ENCODE measurements at places on chromosomes 12 and 14. TPM values are rescaled to one million over a fixed set of nuclear protein-coding genes. Genes with fewer than 3 reads are reported as not detected.
A peak's percentile ranks its signal among the peaks of the same experiment; 100 is the strongest.

RNASE1 gene
- 0.51 TPM for total RNA-seq

DNA sequence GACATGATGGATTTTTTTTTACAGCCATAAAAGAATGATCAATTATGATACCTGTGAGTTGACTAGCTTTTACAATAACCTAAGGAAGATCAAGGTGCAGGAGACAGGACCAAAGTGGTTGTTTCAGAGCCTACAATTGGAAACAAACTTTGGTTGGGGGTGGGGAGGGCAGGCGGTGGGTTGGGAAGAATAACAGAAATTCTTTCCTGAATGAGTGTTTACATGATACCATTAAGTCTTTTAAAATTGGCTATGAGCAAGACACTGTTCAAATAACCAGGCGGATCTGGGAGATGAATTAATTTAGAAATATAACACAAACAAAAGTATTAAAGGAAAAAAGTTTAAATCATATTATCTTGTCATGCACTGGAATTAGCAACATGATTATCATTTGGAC lies 7.2 kb downstream of the NFYB start:
- DNase-seq: peak; percentile 34

DNA sequence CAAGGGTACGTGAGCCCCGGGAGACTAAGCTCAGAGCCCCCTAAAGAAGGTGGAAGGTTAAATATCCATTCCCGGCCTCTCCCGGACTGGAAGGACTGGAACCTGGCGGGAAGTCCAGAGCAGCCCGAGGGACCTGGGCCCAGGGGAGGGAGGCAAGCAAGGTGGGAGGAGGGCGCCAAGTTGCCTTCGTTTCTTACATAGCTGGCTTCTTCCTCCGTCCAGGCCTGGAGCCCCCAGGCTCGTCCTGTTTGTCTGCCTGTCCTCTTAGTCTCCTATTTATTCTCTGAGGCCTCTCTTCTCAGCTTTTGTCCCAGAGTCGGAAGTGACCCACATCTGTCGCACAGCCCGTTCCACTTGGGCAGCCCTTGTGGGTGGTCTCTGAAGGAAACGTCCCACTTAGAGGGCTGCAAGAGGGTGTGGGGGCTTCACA lies 745 bp downstream of the PCK2 start:
- no peak for DNase-seq

- no peak for DNase-seq
These were observed 114.5 kb downstream of the HMGA2 start for GRCh38 chr12:65938807-65939206.

PPFIA2 gene
- not detected for total RNA-seq

HOXC6 gene
- 5.3 TPM for total RNA-seq

- DNase-seq: no peak
These were observed 216.7 kb downstream of the GRIN2B start for GRCh38 chr12:13764748-13765147.

STRN3 gene
- 36.9 TPM for total RNA-seq

RAD51AP1 gene
- 24.7 TPM for total RNA-seq

DDN gene
- total RNA-seq: 3.5 TPM

- no peak for DNase-seq
These were observed 194.2 kb downstream of the GXYLT1 start for GRCh38 chr12:41950455-41950854.

DNA sequence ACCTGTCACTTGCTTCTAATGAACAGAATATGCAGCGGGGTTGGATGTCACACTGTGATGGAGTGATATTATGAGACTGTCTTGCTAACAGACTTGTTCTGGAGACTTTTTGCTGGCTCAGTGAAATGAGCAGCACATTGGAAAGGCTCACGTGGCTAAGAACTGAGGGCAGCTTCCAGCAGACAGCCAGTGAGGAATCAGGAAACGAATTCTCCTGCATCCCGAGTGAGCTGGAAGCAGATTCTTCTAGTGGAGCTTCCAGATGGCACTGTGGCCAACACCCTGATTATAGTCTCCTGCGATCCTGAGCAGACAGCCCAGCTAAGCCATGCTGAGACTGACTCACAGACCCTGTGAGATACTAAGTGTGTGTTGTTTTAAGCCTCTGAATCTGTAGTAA lies 16.1 kb upstream of the TSPAN9 start:
- DNase-seq: no peak

DNA sequence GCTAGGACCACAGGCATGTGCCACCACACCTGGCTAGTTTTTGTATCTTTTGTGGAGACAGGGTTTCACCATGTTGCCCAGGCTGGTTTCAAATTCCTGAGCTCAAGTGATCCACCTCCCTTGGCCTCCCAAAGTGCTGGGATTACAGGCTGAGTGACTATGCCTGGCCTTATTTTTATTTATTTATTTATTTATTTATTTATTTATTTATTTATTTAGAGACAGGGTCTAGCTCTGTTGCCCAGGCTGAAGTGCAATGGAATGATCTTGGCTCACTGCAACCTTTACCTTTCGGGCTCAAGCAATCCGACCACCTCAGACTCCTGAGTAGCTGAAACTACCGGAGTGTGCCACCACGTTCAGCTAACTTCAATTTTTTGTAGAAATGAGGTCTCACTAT lies 117.0 kb upstream of the MAX start:
- no peak for DNase-seq

- peak; percentile 15 for DNase-seq
These were observed at the start of gene PGF for GRCh38 chr14:74955229-74956026. TSS of gene PGF (minus strand) at chr14:74955597. CDS start at chr14:74955242, 355 bp downstream.

- no peak for DNase-seq
These were observed 154.3 kb downstream of the SMOC1 start for GRCh38 chr14:70033561-70033960.

DNA sequence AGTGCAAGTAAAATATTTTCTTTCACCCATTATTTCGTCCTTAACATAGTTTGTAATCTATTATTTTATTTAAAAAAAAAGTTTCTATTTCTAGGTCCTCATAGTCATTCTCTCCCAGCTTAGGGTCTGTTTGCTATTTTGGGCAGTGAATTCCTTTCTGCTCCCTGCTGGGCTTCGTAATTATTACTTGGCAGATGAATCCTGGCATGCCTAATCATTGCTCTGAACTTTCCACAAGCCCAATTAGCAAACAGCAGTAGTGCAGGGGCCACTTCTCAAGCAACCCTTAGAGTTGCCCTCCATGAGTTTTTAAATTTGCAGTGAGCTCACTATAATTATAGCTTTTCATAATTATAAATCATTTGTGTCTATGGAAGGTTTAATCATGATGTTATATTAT lies 1378.3 kb upstream of the SEL1L start:
- DNase-seq: no peak

DNA sequence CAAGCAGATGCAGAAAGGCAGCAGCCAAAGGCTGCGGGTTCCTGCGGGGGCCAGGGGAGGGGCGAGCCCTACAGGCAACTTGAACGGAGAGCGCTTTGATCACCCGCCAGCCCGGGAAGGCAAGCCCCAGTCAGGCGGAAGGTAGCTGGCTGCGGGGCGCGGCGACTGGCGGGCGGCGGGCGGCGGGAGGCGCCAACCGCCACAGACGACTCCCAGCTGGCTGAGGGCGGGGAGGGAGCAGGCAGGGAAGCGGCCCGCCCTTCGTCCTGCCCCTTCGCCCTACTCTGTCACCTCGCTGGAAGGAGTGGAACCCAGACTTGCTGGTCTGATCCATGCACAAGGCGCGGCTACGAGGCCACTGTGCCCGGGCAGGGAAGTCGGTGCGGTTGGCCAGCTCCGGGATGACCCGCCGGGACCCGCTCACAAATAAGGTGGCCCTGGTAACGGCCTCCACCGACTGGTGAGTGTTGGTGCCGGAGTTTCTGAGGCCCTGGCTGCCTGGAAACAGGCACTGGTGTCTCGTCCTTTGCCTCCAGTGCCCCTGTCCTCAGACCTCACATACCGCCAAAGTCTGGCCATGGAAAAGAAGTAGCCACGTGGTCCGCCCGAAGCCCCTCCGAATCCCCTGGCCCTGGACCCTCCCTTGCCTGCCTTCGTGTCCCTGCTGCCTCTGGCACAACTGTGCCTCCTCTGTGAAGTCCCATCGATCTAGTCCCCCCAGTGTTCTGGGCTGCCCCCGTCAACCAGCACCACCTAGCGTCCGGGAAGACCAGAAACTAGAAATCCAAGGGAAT lies 15.4 kb upstream of the CARMIL3 start:
- DNase-seq: peak; percentile 70

CACNA2D4 gene
- not detected for total RNA-seq

DNA sequence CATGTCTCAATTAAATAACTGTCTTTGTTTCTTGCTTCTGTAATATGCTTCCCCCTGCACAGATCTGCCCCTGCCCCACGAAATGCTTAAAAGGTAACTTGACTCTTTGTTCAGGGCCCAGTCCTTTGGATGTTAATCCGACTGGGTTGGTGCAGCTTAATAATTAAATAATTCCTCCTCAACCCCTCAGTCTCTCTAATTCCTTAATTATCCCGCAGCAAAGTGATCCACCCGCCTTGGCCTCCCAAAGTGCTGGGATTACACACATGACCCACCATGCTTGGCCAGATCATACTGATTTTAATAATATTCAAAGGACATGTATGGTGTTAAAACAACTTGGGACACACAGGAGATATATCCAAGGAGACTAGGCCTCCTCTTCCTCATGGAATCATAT lies 18.2 kb upstream of the ANAPC7 start:
- DNase-seq: no peak

IL22 gene
- not detected for total RNA-seq

- DNase-seq: no peak
These were observed 215.5 kb downstream of the PIK3C2G start for GRCh38 chr12:18476861-18477260.

GMPR2 gene
- total RNA-seq: 51.8 TPM

- no peak for DNase-seq
These were observed 882.4 kb downstream of the DIO2 start for GRCh38 chr14:79328863-79329262.

ESPL1 gene
- total RNA-seq: 31.6 TPM

DNA sequence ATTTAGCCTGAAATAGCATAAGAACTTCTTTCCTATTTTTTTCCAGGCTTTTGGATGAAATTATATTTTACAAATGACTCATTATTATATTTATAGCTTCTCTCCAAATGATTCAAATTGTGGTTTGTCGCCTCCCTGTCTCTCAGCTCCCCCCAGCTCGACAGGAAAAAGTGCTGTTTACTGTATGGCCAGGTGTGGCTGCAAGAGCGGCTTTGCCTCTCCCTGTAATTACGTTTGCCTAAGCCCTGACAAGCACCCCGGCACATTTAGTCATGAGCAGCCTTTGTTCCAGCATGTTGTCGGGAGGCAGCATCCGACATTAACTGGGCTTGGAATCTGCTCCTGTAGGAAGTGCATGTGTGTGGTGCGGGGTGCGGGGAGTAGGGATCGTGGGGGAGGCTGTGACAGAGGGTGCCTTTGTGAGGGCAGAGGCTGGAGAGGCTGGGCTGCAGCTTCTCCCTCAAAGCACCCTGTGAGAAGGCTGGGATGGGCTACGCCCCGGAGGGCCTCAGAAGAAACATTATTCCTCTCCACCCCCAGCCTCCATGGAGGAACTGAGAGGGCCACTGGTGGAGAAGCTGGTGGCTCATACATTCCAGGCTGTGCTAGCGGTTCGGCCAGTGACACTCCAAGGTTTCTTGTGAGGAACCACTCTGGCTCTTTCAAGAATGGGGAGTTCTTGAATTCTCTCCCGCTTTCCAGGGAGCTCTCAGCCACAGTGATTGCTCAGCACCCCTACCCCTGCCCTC lies 42.1 kb upstream of the CTDSP2 start:
- DNase-seq: peak; percentile 82

NFE2 gene
- total RNA-seq: 0.40 TPM

PALS1 gene
- 31.5 TPM for total RNA-seq

GRCh38 chr14:35222872-35223466 lies 69.2 kb upstream of the PSMA6 start:
- DNase-seq: no peak

GRCh38 chr14:32013083-32013482 lies 64.0 kb upstream of the ARHGAP5 start:
- DNase-seq: no peak

- DNase-seq: peak; percentile 36
These were observed 3.3 kb downstream of the PPP1R3E start for GRCh38 chr14:23299211-23299957.

DNA sequence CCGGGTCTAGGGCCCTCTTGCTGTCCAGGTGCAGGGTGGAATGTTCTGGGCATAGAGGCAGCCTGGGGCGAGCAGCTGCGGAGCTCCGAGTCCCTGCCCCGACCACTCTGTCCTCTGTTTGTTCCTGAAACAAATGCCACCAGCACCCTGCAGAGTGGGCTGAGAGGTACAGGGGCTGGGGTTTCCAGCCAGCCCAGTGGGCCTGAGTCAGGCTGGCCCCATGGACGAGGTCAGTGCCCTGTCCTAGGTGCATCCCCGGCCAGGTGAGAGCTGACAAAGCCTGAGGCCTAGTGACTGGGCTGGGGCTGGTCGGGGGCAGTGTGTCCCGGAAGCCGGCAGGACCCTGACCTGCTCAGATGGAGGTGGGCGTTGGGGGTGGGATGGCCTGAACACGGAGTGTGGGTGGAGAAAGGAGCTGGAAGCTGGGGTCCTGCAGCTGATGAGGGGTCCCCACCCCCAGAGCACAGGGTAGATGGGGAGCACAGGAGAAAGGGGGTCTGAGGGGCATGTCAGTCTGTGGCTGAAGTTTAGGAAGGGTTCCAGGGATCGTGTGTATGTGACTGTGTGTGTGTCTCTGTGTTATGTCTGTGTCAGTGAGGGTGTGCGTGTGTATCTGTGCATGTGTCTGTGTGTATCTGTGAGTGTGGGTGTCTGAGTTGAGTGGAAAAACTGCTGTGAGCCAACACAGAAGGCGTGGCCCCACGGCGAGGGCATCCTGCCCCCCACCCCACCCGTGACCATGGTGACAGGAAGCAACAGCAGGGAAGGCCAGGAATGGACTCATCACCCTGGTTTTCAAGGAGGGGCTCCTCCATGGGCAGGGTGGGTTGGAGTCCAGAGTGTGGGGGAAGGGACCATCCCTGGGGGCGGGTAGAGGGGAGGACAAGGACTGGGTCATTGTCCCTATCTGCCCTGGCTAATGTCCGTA lies 2.4 kb upstream of the CRIP1 start:
- DNase-seq: no peak

SIX6 gene
- not detected for total RNA-seq

CELA1 gene
- total RNA-seq: not detected

TEP1 gene
- 8.9 TPM for total RNA-seq

- peak; percentile 77 for DNase-seq
These were observed 345.6 kb downstream of the PAWR start for GRCh38 chr12:79344855-79345847.

GRCh38 chr12:80551897-80552296 lies 107.9 kb downstream of the PTPRQ start:
- DNase-seq: peak; percentile 98

OASL gene
- total RNA-seq: 7.6 TPM

NTS gene
- total RNA-seq: not detected

NOVA1 gene
- 3.1 TPM for total RNA-seq

PXMP2 gene
- 38.6 TPM for total RNA-seq

TESPA1 gene
- not detected for total RNA-seq
